ENCODE measurements at places on chromosomes 3 and 15.

GRCh38 chr3:184037816-184038215 lies 6.3 kb downstream of the HTR3D start:
- DNase-seq, result no peak

- DNase-seq, result no peak
These were observed 4.8 kb upstream of the CLSTN2 start for GRCh38 chr3:139930211-139930610.

DNA sequence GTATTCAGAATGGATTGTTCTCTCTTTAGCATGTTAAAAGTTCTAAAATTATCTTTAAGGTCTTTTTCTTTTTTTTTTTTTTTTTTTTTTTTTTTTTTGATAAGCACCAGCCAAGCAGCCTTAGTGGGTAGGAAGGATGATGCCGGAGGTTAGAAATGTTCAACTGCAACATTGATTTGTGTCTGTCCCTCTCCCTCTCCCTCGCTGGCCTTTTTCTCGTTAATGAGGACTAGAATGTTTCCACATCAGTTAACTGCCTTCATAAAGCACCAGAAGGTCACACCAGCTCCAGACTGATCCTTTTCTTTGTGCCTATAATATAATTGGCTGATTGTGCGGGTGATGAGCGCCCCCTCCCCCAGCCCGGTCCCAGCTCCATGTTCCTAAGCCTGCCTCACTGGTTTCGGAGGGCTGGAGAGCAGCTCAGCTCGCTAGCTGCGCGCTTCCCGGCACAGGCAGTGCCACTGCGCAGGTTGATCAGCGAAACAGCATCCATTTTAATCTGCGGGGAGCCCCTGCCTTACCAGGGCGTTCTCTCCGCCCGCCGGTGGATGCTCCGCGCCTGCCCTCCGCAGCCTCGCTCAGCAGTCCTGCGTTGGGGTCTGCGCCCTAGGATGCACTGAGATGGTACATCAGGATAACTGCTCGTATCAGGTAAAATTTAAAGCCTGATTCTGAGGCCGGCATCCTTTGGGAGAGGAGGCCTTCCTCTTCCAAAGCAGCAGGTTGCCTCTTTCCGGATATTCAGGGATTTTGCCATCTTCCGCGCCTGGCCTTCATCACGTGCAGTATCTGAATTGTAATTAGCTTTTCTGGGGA lies 148.9 kb upstream of the IL12A start:
- peak; percentile 51 for DNase-seq

- no peak for DNase-seq
These were observed 121.2 kb upstream of the GAP43 start for GRCh38 chr3:115502128-115502527.

- DNase-seq, result no peak
These were observed 29.0 kb upstream of the DENND4A start for GRCh38 chr15:65821070-65821469.

GRCh38 chr3:160796813-160797164 lies 40.8 kb downstream of the PPM1L start:
- DNase-seq, result no peak

DNA sequence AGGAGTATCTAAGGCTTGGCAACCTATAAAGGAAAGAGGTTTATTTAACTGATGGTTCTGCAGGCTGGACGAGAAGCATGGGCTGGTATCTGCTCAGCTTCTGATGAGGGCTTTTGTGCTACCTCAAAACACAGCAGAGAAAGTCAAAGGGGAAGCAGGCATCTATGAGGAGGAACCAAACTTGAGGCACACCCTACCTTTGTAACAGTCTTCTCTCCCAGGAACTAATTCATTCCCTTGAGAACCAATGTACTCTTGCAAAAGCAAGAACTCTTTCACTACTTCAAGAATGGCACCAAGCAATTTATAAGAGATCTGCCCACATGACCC lies 109.0 kb downstream of the CGGBP1 start:
- no peak for DNase-seq

Measured in EH (cell line).